NCI-H1105 treated with DMSO at 0.1 percent for 48 hours (cell line): ENCODE measurements at places on chromosomes 5 and 9.
A peak's percentile ranks its signal among the peaks of the same experiment; 100 is the strongest.

- no peak for DNase-seq
Observed at GRCh38 chr5:145869753-145870152, 3.1 kb downstream of the GRXCR2 start.

- peak; percentile 81 for DNase-seq
Observed at GRCh38 chr9:88388203-88388885, at the start of gene SPIN1. Gene SPIN1 (plus strand): TSS chr9:88388444. CDS start chr9:88426540, 38,096 bp downstream.

GRCh38 chr9:133059623-133060022 lies 2.2 kb upstream of the CEL start:
- no peak for DNase-seq

GRCh38 chr9:113352411-113352810 lies 3.1 kb downstream of the BSPRY start:
- no peak for DNase-seq

- DNase-seq, result no peak
Observed at GRCh38 chr9:76620581-76620980, 143.7 kb upstream of the PCA3 start.

- no peak for DNase-seq
Observed at GRCh38 chr9:132016456-132016855, 63.2 kb downstream of the MED27 start.

DNA sequence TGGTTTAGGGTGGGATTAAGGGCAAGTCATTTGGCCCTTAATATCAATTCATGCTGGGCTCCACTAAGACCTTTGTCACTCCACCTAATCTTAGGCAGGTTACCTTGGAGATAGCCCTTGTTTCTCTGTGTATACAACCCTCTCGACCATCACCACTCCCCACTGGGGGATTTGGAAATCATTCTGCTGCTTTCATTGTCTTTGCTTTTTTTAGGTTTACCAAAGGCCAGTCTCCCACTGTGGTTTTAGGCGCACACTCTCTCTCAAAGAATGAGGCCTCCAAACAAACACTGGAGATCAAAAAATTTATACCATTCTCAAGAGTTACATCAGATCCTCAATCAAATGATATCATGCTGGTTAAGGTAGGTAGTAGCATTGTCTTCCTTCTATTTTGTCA lies 6.2 kb downstream of the GZMK start:
- no peak for DNase-seq

DNA sequence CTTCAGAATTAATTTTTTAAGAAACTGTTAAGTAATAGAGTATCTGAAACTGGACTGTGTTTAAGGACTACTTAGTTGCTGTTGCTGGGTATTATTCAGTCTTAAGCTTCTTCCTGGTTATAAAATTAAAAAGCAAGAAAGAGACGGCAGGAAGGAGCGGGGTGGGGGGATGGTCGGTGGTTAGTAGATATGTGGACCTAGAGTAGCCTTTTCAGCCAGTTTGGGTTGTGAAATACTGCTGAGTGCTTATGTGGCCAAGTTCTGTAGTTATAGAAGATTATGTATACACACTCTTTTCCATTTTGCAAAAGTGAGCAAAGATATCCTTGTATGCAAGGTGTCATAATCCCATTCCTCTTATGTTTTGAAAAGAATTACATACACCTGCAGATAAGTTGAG lies 28.5 kb downstream of the TRIO start:
- no peak for DNase-seq

DNA sequence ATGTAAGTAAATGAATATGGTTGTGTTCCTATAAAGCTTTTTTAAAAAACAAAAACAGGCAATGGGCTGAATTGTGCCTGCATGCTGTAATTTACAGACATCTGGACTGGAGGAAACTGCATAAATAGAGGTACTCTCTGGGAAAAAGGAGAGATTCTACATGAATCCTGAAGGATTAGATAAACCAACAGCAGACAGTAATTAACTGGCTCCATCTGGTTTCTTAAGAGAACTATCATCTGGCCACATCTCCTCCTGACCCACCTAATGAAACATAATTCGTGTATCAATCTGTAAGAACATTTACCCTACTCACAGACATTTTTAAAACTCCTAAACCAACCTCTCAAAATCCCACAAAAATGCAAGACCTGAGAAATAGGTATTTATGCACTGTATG lies 528.1 kb upstream of the ST8SIA4 start:
- no peak for DNase-seq

GRCh38 chr5:66932457-66932856 lies 264.1 kb downstream of the CD180 start:
- no peak for DNase-seq

DNA sequence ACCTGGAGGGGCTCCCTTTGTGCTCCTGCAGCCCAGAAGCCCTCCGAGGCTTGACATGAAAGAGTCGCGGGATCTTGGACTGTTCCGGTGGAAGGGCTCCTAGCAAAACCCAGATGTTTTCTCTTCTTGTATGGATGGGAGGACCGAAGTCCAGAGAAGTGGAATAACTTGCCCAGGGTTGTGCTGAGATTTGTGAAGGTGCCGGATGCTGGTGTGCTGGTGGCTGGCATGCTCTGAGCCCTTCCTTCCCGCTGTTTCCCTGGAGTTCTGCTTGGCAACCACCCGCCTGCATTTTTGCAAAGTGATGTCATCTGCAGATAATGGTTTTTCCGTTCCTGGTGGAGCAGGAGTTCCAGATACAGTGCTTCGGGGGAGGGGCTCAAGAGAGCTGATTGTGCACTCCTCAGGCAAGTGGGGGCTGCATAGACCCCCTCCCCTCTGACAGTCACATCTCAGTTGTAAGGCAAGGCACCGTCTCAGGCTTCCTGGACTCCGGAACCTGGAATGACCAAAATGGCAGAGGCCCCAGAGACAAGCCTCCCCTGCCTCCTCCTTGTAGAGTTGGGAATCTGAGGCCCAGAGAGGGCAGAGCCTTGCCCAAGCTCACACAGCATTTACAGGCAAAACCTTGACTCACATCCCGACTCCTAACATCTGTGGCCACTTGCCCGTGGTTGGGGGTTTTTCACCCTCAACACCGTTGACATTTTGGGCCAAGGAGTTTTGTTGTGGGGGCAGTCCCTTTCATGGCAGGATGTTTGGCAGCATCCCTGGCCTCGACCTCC lies 157.0 kb downstream of the RGS3 start:
- DNase-seq, result peak; percentile 15

DNA sequence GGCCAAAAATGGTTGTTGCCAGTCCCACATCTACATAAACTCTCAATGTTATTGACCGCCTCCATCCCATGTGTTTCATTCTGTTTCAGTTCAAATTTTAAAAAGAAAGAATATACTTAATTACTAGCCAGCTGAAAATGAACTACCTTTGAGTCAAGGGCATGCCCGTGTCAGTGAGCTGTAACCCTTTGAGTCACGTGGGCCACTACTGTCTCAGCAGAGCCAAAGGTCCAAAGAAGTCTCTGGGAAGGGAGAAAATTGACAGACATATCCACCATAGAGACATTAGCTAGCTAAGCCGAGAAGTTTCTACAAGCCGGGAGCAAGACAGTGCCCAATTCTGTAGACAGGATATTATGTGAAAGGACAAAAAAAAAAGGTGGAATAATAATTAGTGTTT lies 59.7 kb downstream of the NIM1K start:
- DNase-seq, result no peak

DNA sequence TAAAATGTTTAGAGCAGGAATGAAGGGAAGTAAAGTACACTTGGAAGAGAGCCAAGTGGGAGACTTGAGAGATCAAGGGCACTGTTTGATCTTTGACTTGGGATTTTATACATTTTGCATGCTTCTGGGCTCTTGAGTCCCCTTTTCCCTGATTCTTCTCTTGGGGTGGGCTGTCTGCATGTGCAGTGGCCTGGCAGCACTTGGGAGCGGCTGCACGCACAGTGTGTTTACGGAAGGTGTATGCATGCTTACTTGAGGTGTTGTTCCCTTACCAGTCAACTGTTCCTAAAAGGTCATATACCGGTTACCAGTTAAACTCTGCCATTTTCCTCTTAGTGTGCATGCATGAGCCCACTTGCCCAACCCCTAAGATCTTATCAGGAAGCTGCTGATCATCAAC lies 377.7 kb downstream of the CYLC2 start:
- no peak for DNase-seq

- no peak for DNase-seq
Observed at GRCh38 chr9:71895955-71896354, 15.0 kb downstream of the ABHD17B start.

DNA sequence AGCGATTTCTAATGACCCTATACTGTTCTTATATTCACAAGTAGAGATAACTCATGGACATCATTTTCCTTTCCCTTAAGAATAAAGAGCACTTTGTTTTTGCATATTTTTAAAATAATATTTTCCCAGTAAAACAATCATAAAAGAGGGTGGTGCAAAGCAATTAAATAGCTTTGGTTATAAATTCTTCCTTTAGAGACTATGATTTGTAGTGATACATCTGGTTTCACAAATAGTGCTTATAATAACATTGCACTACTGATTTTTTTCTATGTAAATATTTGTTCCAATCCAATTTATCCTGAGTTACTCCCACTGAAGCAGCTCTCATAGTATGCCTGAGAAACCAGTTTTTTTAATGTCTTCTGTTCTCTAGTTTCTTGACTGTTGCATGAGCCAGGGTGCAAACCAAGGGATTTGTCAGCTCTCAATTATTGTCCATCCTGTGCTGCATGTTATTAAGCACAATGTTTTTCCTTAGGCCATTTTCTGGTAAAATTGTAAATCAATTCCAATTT lies 74.7 kb downstream of the LURAP1L start:
- peak; percentile 13 for DNase-seq

- no peak for DNase-seq
Observed at GRCh38 chr5:146009020-146009419, 72.6 kb downstream of the SH3RF2 start.

GRCh38 chr5:77645158-77645994 lies 6.9 kb upstream of the OTP start:
- DNase-seq, result no peak

DNA sequence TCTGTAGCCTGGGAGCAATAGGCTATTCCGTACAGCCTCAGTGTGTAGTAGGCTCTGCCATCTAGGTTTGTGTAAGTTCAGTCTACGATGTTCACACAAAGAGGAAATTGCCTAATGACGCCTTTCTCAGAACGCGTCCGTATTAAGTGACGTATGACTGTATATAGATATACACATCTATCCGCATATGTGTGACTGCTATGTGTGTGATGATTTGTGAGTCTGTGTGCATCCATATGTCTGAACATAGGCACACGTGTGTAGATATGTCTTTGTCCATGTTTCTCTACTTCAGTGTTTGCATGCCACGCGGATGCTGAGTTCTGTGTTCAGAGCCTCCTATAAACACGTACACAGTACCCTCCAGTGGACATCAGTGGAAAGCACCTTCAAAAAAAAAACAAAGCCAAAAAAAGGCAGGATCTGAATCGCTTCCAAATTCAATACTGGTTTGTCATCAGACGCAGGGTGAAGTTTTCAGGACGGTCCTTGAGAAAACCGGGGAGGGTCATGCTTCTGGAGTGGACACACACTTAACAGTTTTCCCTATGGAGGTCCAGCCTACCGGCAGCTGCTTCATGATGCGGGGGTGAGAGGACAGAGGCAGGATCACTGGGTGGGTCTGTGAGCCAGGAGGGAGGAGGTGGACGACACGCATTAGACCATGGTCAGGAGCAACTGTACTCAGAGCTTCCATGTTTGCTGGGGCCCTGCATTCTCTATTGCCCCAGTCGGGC lies 29.5 kb upstream of the ALDH1B1 start:
- DNase-seq, result peak; percentile 51

DNA sequence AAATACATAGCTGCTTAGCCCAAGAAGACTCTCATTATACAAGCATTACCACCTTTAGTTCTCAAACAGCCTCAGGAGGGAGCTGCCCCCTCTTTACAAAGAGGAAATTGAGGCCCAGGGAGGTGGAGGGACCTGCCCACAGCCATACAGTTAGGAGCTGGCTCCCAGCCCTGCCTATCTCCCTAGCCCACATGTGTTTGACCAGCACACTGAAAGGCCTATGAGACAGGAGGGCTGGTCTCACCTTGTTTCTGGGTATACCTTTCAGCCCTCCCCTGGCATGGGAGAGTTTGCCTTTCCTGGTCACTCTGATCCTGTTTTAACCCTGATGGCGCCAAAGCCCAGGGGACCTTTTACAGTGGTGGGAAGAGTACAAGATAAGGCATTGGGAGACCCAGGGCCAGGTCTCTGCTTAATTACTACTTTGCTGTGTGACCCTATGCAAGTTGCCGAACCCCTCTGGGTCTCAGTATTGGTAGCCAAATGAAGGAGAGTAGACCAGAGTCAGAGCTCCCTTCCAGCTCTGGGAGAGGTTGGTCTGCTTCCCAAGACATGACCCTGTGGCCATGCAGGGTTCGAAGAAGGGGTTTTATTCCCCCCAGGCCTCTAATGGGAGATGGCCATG lies 60.9 kb upstream of the RPL26L1 start:
- no peak for DNase-seq

DNA sequence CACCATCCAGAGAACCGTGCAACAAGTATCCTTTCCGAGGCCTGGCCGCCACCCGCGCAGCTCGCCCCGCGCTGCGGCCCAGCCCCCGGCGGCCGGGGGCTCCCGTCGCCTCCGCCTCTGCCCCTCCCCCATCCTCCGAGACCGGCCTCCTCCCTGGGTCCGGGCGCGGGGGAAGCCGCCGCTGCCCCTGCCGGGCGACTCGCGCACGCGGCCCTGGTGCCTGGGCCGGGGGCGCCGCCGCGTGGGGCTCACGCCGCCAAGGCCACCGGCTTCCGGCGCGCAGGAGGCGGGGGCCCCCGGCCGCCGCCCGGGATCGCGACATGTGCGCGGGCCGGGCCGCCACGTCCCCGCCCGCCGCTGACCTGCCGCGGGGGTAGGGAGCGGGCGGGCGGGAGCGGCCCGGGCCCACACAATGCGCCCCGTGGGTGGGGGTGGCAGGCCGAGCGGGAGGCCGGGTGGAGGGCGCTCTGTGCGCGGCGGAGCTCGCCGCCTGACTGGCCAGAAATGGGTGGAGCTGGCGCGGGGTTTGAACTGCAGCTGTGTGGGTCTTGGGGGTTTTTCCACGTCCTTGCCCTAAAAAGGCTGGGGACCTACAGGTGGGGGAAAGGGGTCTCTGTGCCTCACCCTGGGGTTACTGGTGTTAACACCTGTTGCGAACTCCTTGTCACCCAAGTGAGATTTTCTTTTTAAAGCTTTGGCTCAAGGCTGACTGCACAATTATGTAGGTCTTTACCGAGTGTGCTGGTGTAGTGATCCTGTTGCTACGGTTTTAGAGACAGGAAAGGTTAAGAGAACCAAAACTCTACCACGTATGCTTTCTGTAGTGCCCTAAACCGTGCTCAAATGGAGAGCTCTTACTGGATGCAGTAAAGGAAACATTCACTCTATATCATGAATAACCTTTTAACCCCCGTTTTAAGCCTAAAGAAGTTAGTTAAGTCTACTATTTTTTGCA lies 32.3 kb downstream of the TNPO1 start:
- DNase-seq, result no peak

DNA sequence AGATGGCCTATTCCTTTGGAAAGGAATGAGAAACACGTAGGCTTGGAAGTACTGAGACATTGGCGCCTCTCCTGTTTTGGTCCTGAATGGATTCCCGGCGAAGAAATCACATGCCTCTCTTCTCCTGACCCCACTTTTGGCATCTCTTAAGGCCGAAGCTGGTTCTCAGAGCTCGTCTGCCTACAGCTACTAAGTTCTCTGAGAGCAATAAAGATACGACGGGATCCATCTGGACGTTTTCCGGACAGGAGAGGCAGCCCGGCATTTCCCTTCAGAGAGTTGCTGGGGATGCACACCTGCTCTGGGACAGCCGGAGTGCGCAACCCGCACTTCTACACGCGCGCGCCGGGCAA lies 336.8 kb upstream of the PUM3 start:
- DNase-seq, result no peak

GRCh38 chr5:100643473-100643872 lies 108.3 kb downstream of the FAM174A start:
- DNase-seq, result no peak
